ENCODE measurements at places on chromosomes 1 and 21.

DNA sequence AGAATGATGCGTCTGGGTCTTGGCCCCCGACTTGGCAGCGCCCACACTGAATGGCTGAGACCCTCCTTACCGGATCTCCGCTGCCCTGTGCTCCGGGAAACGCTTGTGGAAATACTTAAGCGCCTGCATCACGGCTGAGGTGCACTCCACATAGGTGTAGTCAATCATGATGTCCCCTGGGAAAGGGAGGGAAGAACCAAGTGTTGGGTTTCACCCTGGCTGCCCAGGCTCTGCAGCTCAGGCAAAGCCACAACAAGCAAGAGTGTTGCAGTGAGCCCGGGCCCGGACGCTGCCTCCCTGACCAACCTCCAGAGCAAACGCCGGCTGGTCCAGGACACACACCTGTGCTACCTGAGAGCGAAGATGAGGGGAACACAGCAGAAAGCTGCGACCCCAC lies 21.5 kb upstream of the SPATC1L start:
- no peak for DNase-seq

GRCh38 chr1:246121533-246121932 lies 385.5 kb downstream of the SMYD3 start:
- no peak for DNase-seq

DNA sequence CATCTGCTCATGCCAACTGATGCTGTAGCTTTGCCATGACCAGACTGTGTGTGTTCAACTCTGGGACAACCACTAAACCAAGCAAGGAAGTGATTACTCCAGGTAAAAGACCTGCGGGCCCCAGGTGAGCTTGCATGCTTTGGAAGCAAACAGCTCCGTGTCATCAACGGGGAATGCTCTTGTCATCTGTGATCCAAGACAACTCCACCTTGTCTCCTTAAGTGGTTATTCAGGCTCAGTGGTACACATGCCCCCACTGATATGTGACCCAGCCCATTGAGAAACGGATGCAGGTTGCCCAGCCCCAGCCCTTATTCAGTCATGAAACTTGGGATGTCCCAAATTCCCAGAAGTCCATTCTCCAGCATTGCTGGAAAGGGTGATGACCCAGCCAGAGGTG lies 89.0 kb downstream of the TIAM1 start:
- DNase-seq, result no peak

DNA sequence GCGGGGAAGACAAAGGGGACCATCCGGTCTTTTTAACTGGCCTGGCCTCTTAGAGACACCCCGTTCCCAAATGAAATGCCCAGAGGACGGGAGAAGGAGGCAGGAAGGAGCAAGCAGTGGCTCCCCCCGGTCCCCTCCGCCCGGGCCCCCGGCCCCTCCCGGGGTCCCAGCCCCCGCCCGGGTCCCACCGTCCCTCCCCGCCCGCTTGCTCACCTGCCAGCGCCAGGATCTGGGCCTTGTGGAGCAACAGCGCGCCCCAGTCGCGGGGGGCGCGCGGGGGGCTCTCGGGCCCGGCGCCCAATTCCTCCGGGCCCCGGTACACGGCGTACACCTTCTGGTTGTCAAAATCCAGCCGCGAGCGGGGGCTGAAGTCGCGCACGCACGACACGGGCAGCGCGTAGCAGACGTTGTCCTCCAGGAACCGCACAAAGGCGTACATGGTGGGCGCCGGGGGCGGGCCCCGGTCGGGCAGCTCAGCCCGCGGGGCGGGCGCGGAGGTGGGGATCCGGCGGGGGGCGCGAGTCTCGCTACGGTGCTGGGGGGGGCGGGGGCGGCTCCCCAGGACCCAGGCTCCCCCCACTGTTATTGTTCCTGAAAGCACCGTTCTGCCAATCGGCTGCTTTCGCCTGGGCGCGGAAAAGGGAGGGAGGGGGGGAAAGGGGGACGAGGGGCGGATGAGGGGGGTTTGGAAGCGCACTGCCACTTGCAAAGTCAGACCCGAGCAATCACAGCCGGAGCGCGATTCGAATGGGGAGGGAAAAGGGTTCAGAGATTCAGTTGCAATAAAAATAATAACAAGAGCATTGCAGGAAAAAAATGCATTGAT lies at the start of gene BEND5:
Gene BEND5, minus strand, starts transcription at position 499 of the 826 bp plus-strand sequence. Its CDS starts 60 bp downstream, at position 439.
- DNase-seq, result no peak

GRCh38 chr1:204077979-204078696 lies 5.2 kb downstream of the SOX13 start:
- DNase-seq, result no peak

DNA sequence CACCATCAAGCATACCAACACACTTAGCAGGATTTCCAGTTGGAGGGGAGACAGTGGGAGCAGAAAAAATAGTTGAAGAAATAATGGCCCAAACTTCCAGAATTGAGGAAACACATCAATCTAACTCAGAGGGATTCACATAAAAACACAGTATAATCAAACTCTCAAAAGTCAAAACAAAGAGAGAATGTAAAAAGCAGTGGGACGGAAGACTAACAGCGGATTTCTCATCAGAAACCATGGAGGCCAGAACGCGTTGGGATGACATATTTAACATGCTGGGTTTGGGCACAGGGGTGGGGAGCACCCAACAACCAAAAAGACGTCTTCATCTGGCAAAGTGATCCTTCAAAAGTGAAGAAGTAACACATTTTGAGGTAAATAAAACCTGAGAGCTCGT lies 7.0 kb upstream of the KRTAP10-9 start:
- DNase-seq, result no peak

DNA sequence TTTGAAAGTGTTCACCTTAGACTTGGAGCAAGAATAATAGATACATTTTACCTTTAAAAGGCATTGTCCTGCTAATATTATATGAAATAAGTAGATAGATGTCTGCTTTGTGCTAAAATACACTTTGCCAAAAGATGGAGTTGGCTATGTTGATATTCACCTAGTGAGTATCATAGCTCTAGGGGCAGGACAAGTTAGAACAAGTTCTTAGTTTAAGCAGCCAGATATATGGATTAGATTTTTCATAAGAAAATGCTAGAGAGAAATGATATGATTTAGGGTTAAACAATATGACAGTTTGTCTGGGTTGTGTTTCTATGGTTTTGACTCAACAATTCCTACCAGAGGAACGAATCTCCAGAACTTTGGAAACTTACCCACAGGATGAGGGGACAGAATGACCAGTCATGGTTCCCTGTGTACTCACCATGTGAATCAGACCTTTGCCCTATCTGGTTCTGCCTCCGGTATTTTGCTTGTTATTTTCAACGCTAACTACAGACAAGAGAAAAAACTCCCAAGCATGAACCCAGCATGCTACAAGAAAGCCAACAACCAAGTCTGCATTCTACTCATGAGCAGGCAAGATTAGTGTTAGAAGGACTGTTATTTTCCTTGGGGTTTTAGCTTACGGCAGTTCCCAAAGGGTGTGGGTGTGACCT lies 1.7 kb downstream of the F5 start:
- no peak for DNase-seq

DNA sequence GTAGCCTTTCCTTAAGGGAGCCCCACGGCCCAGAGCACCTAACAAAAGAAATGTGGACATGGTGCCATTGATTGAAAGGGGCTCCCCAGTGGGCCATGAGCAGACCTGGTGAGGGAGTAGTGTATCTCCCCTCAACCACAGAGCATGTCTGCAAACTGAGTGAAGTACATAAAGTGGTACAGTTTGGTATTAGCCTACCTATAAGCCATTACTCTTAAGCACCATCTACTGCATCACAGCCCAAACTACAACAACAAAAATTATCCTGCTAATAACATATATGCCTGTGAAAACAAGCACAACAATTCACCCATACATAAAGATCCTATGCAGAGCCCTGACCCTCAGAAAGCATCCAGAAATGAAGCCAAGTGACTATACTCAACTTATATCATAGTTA lies 407.8 kb downstream of the PTPRC start:
- DNase-seq, result no peak

DNA sequence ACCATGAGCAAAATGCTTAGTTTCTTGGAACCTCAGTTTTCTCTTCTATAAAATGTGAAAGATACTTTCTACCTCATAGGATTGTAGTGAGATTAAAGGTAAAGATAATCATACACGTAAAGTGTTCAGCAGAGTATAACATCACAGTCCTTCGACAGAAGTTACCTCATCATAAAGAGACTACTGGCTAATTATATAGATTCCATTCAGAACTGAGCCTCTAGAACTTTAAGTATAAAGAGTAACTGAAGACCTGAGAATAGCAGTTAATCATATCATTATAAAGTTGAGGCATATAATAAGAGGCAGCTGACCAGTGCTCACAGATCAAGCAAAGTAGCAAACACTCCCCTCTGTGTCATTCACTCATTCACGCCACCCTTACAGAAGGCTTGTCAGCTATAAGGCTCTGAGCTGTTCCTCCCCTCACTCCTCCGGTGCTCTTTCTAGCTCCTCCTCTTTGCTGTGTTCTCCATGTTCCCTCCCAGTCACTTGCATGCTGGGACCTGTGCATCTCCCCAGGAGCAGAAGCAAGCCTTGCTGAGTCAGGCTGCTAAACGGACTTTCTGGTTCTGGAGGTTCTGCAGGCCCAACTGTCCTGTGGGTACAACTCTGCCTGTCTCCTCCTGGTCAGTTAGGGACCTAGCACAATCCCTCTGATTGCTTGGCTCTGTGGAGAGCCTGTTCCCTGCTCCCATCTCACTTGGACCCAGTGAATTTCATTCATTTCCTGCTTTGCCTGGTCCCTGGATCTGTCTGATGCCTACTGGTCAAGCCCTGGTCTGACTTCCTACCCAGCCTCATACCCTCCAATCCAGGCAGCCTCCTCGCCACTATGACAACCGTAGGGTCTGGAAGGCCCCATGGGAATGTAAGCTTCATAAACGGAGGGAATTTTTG lies 28.3 kb upstream of the LY9 start:
- DNase-seq, result peak; percentile 90

DNA sequence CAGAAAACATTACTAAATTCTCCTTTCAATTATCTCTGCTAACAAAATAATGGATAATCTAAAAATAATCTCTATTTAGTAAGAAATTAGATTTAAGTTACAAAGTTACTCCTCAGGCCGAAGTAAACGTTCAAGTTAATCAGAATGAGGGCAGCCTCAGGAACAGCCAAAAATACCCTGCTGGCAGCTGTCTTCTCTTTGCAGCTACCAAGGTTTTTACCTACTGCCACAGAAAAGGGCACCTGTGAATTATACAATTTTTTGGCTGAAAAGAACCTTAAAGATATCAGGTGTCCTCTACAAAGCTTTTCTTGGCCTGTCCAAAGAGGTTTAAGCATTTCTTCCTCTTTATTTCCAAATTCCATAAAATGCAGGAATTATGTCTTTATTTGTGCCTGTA lies 84.4 kb downstream of the AKT3 start:
- DNase-seq, result no peak

GRCh38 chr1:67803380-67804279 lies 29.6 kb downstream of the GNG12 start:
- DNase-seq, result peak; percentile 12

DNA sequence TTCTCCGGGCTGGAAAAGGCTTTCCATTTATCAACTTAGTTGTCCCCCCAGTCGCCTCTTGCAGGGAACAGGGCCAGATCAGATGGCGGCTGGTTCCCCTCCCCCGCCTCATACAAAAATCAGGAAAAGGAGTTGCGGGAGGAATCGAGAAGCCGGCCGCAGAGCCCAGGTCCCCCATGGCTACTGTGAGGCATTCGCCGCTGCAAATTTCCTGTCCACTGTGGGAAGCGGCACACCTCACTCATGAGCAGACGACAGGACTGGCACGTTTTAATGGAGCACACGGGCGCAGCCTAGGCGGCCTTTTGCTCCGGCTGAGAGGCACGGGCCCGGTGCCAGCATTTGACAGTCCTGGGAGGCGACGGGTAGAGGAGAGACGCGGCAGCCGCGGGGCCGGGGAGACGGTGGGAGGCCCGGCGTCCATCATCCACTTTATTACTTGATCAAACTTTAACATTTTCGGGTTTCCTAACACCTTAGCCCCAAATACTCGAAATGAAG lies 1.1 kb downstream of the GNG4 start:
- no peak for DNase-seq

GRCh38 chr1:210374600-210374953 lies 45.9 kb downstream of the HHAT start:
- DNase-seq, result no peak

GRCh38 chr21:41891132-41891531 lies 12.0 kb upstream of the PRDM15 start:
- DNase-seq, result no peak

DNA sequence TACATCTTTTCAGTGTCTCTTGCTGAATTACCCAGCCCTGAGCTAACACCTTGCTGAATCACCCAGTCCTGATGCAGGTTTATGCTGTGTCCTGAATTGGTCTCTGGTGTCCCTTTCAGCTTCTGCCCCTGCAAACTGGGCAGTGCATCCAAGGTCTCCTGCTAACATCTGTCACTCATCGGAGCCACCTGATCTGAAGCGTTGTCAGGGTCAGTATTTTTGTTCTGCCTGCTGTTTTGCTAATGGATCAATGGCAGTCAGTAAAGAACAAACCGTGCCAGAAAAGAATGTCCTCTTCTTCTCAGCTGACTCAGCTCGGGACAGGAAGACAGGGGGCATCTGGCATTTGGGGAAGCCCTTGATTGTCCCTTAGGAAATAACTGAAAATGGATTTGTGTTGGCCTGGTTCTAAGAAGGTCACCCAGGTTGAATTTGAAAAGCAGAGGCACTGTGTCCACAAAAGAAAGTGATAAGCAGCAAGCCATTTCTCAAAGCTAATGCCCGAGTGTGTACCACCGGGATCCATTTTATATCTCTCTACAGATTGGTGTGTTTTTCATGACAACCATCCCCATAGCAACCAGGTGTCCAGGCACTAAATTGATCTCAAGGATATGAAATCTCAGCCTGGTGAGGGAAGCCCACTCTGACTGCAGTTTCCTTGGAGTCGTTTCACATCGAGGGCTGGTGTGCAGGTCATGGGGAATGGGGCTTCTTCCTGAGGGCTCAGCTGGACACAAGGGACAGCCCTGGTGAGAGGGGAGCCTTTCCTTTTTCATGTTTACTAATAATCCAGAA lies 109.7 kb upstream of the IRF2BP2 start:
- DNase-seq, result no peak

- DNase-seq, result no peak
These were observed at the start of gene PLEKHM2 for GRCh38 chr1:15684042-15684461. Gene PLEKHM2 (plus strand): TSS chr1:15684320. CDS start chr1:15684559, 239 bp downstream.

DNA sequence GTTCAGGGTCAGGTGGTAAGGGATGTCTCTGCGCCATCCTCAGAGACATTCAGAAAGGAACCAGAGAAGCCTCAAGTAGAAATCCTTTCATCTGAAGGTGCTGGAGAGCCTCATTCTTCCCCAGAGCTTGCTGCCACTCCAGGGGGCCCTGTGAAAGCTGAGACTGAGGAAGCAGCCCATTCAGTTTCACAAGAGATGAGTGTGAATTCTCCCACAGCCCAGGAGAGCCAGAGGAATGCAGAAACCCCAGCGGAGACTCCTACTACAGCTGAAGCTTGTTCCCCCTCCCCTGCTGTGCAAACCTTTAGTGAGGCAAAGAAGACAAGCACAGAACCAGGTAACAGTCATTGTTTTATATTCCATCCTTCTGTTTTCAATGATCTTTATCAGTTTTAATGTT lies 38.7 kb downstream of the ZBTB40 start:
- DNase-seq, result no peak

All from epithelial cell of prostate (primary cell).